DMS79 (cell line): ENCODE measurements at places on chromosomes 13 and 19.

DNA sequence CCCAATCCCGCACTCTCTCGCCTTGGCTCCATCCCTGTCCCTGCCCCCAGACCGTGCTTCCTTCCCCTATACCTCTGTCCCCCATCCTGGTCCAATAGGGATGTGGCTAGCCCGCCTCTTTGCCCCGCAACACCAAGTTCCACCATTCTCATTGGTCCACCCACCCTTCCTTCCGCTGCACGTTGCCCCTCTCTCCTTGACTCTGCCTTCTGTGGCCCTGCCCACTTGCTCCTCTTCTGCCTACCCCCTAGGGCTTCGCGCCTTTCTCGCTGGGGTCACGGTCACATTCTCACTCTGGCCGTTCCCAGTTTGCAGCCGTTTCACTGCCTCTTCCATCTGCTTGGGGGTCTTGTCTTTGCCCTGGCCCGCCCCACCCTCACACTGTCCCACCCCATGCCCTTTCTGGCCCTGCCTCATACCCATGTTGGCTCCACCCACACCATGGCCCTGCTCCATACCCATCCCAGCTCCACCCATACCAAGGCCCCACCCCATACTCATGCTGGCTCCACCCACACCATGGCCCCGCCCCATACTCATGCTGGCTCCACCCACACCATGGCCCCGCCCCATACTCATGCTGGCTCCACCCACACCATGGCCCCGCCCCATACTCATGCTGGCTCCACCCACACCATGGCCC, 4.5 kb upstream of the ARHGAP45 start:
- DNase-seq: no peak

DNA sequence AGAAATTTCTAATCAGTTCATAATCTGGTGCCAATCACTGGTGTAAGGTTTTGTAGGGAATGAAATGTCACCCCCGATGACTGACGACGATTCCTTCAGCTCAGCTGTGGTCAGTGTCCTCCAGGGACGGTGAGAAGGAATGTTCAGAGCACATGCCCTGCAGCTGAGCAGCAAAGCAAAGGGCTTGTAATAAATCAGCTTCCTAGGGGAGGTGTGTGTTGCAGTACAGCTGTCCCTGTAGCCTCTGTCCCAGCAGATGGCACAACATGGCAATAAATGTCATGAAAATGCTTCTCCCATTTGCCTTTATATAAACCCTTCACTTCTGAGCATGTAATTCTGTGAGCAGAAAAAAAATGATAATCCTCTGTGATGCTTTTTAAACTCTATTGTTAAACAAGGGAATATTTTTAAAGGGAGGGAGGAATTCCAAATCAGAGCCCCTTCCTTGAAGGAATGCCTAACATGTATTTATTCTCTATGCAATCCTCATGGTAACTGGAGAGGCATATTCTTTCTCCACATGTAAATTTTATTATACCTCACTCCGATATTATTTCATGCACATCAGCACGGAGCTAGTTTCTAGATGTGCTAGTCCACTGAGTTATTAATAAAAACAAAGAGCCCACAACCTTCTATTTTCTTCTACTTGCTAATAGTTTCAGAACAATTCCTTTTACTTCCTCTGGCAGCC, 102.5 kb downstream of the FAM216B start:
- peak; percentile 48 for DNase-seq

DNA sequence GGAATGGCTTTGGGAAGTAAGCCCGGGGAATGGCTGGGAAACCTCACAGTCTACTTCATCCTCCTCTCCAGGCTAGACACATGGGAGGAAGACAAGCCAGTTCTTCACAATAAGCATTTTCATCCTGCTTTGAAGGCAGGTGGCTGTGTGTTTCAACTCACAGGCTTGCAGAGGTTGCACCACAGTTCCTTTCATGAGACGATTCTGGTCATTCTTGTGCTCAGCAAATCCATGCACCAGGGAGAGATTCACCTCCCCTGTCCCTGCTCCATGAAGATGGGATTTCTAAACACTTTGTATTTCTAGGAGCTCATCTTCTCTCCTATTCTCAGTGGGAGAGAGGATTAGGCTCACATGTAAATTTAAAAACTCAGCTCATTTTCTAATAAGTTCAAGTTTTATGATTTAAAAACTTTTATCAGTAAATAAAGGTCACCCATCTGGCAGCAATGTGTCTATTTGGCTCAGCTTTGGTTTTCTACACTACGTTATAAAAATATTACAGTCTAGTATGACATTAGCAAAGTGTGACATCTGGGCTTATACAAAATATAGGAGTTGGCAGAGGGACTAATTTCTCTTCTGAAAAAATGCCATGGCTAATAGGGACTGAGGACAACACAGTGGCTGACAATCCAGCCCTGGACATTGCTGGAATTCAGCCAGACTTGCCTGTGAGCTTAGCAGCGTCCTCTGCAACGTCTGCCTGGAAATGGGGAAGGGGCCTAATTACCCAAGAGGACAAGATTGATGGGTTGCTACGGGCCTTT, 283.2 kb upstream of the SLC10A2 start:
- no peak for DNase-seq

DNA sequence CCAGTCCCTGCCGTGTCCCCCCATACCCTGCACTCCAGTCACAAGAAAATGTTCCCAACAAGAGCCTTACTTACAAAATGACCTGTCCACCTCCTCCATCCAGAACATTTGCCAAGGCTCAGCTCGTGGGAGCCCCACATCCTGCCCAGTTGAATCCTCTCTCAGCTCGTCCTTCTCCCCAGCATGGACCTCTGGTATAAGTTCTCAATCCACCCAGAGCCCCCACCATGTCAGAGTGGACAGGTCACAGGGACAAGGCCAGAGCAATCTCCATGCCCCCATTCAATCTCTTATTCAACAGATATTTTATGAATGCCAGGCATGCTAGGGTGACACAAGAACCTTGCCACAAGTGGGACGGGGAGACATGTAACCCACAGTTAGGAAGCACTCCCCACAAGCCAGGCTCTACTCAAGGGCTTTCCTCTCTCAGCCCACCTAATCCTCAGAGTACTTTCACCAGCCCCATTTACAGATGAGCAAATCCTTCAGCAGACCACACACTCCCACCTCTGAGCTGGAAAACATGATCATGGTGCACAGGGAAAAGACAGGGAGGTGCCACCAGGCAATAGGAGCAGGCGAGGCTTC, 15.1 kb downstream of the DEDD2 start:
- no peak for DNase-seq

DNA sequence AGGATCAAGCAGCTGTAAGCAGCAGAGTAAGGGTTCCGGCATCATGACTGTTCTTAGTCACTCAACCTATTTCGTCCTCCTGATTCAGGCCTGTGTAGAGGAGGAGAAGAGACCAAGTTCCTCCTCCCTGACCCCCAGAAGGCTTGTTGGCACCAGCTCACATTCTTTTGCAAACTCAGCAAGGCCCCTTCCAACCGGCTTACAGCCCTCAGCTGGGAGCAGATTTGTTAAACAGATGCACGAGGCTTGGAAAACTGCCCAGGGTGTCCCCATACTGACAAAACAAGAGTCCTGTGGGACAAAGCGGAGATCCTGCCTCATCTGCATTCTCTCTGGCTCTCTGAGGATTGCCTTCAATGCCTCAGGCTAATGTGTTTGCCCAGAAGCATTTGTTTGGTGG, 113.2 kb upstream of the SOX21 start:
- DNase-seq: no peak

DNA sequence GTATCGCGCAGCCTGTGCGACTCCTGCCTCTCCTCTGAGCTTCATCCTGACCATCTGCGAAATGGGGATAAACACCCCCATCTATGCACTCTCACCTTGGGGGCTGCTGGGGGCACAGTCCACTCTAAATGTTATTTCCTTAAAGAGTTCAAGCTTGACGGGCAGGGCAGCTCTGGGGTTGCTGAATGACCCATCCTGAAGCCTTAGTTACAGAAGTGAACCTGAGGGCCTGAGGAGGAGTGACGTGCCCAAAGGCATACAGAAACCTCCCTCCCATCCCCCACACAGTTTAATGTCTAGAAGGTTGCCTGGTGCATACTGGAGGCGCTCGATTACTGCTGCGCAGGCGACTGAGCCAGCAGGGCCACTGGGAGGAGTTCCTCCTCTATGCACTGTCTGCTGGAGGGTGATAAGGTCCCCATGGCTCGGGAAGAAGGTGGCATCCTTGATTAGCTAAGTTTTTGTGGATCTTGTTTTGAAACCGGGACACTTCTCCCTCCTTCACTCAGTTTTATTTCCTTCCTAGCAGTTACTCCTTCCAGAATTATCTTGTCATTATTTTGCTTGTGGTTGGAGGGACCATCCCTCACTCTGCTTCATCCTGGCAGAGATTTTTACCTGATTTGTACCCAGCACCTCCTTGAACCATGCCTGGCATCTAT, 572 bp upstream of the FKBP8 start:
- DNase-seq: no peak

GRCh38 chr13:112892426-112893206, 76.4 kb upstream of the MCF2L start:
- DNase-seq: no peak

DNA sequence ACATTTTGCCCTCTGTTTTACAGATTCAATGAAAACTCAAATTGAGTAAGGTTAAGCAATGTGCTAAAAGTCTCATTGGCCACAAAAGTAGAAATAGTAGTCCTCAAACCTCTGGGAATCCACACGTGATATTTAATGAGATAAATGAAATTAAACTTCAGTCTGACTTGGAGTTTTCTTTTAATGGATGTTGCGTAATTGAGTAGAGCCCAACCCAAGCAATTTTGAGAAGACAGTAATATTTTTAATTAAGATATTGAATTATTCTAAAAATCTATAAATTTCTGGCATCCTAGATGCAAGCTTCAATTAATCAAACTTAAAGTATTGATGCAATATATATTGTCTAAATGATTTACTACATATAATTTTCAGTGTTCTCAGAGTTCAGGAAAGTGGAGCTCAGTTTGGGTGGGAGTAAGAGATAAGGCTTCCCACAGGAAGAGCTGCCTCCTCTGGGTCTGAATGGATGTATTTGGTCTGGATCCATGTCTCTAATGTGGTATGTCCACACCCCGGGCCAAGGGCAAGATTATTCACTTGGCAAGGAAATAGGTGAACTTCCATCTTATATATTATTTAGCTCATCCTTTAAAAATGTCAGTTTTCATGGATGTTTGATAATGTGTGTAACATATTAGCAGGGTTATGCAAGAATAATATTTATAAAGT, 6.9 kb downstream of the MBNL2 start:
- DNase-seq: no peak

DNA sequence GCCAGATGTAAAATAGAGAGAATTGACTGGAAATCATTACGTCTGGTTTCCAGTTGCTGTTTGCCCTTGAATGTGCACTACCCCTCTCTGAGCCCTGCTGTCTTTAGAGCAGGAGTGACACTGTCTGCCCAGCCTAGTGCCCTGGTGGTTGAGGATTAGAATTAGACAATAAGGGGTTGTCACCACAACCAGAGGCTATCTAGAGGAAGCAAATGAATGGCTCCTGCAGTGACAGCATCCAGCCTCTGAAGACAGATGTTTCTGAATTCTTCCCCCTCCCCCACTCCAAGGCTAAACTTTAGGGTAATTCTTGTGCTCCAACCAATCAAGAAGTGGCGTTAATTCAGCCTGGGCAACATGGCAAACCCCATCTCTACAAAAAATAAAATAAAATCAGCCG, 2.0 kb downstream of the RAB8A start:
- DNase-seq: no peak

DNA sequence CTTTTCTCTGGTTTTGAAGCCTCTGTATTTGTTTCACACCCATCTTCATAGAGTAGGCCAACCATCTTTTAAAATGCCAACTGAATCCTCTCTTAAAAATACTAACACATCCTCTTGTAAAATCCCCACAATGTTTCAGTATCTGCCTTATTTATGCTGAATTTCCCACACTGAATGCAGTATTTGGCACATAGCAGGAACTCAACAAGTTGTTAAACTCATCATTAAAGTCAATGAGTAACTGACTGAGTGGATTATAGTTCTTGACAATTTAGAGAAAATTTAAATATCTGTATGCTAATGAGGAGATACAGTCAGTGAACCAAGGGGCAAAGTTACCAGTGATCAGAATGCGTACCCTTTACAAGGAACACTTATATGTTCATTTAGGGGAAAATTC, 505.5 kb upstream of the PCDH9 start:
- no peak for DNase-seq
